ENCODE measurements at places on chromosomes 6 and 20. TPM values are rescaled to one million over a fixed set of nuclear protein-coding genes. Genes with fewer than 3 reads are reported as not detected.
A peak's percentile ranks its signal among the peaks of the same experiment; 100 is the strongest.

ID1 gene
- 22.8 TPM for polyA plus RNA-seq

GRCh38 chr20:36390719-36391415 is 84.7 kb downstream of the DLGAP4 start:
- DNase-seq: no peak

DNA sequence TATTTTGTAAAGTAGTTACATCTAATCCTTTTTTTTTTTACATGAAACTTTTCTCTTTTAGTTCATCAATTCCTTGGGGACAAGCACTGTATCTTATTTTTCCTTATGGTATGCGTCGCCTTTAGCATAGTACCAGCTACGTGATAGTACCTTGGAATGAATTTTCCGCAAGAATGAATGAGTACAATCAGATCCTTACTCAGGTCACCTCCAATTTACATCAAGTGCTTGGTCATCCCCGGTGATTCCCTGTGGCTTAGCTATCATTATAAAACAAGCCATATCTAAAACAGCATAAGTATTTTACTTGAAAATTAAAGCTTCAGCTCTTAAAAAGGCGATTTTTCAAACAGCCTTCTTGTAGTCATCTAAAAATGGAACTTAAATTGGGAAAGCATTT is 680.4 kb upstream of the MAP3K7 start:
- DNase-seq: no peak

SLC44A4 gene
- polyA plus RNA-seq: 0.23 TPM

DNA sequence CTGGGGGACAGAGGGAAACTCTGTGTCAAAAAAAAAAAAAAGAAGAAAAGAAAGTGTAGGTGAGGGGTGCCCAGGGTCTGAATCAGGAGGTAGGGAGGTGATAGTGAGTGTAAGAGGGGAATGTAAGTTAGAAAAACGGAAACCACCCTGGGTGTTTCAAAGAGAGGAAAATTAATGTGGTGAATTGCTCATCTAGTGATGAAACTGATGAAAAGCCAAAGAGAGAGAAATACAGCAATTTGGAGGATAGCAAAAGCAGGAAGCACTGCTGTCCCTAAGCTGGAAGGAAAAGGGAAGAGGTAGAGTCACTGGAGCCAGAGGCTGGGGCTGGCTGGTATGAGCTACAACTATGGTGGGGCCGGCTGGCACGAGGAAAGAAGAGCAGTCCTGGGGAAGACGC is 85.0 kb upstream of the CEP85L start:
- no peak for DNase-seq

HLA-DMB gene
- 11.5 TPM for polyA plus RNA-seq

OR11A1 gene
- polyA plus RNA-seq: not detected

FHL5 gene
- polyA plus RNA-seq: 1.1 TPM

DNA sequence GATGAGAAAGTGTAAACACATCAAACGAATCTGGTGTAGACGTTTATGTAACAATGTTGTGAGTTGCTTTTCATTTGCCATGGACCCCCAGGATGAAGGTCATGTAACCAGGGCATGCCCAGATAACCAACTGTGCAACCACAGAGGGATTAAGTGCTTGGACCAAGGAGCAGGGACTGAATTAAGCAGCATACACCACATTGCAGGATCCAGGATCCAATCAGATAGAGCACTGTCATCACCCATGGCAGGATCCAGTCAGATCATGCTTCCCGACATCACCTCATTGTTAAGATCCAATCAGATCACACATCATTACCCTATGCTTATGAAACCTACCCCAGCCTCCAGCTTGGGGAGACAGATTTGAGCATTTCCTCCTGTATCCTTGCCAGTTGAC is 74.3 kb upstream of the RCAN2 start:
- DNase-seq: no peak

DNA sequence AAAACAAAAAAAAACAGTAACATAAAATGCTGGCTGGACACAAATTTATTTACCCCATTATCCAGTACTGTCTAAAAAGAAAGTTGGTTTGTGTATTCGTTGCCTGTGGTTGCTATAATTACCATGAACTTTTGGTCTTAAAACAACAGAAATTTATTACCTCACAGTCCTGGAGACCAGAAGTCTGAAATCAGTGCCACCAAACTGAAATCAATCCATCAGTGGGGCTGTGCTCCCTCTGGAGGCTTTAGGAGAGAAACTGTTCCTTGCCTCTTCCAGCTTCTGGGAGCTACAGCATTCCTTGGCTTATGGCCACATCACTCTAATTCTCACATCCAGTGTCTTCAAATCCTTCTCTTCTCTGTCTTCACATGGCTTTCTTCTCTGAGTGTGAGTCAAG is 79.4 kb downstream of the SNX5 start:
- no peak for DNase-seq

GRCh38 chr20:19932170-19932667 is 84.9 kb upstream of the NAA20 start:
- peak; percentile 58 for DNase-seq

ECT2L gene
- polyA plus RNA-seq: 0.17 TPM
